ENCODE measurements at places on chromosomes 16 and 17.

- peak; percentile 78 for DNase-seq
Observed at GRCh38 chr16:3054965-3055733, 8.8 kb downstream of the MMP25 start.

DNA sequence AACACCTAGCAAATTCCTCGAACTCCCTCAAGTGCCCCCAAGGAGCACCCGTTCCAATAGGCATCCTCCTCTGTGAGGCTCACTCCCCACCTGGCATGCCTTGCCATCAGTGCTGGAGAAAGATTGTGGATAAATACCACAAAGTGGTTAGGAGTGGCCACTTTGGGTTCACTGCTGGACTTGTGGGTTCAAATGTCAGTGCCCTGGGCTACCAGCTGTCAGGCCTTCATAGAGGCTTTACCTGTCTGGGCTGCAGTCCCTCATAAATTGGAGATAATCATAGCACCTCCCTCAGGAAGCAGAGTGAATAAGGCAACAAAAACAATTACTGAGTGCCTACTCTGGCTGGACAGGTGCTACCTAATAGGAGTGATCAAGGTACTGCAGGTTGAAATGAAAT, 1.5 kb upstream of the SYT17 start:
- DNase-seq, result no peak

DNA sequence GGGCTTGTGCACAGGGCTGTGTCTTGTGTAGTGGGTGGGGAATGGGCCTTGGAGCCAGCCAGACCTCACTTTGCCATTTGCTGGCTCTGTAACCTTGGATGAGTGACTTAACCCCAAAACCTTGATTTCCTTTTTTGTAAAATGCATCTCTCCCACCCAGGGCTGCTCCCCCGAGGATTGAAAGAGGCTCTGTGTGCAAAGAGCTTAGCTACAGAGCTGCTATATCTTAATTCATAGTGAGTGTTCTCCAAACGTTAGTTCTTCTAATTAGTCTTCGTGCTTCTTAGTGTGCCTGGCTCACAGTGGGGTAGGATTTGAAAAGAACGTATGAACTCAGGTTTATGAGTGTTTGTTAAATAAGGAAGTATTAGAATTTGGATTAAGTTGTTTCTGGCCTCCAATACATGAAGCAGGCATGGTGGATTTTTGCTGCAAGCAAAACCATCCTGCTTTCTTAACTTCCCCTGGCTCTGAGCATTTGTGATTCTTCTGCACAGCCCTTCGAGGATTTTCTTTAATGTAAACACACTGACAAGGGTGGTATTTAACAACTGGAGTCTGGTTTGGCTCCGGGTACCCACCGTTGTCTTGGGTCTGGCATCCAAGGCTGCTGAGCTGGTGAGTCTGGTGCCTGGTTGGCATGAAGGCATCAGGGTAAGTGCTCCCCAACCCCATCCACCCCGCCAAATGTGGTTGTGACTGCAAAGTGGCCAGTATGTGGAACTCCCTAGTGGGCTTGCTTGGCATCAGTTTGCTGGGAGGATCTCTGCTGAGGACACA, 29.7 kb downstream of the KSR1 start:
- no peak for DNase-seq

DNA sequence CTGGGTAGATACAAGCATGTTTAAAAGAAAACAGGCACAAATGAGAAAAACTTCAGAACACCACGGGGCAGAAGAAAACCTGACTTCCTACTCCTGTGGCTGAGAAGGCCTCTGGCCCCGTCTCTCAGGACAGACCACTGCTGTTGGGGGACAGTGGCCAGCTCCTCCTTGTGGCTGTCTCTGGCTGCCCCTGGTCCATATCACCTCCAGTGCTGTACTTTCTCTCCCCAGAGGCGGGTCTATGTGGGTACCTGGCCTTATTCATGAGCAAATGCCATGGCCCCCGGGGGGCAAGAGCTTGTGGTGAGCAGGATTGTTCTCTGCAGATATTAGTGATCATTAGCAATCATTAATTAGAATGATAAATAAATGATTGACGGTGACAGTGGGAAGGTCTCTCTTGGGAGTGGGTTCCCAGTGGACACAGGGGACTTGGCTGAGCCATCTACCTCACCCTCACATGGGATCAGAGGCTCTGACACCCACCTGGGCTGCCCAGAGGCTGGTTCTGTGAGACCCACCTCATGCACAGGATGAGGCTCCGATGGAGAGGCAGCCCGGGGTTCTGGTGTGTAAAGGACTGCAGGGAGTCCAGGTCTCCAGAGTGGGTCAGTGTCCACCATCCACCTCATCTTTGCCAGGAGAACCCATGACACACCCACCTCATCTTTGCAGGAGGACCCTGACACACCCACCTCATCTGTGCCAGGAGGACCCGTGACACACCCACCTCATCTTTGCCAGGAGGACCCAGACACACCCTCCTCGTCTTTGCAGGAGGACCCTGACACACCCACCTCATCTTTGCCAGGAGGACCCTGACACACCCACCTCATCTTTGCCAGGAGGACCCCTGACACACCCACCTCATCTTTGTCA, 30.6 kb upstream of the CBFA2T3 start:
- peak; percentile 49 for DNase-seq

DNA sequence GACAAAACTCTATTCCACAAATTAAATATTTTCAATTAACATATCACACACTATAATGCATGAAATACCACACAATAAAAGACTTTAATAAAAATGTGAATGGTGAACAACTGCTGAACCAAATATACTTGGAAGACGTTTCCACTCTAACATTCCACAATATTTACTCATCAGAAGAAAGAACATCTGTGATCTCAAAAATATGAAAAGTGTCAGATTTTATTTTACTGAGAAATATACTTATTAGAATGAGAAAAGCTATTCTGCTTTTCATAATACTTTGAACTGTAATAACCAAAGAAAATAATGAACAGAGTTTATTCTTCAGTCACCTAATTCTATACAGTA, 181.8 kb upstream of the AXIN2 start:
- no peak for DNase-seq

- no peak for DNase-seq
Observed at GRCh38 chr17:50176559-50177357, 11.0 kb downstream of the SGCA start.

DNA sequence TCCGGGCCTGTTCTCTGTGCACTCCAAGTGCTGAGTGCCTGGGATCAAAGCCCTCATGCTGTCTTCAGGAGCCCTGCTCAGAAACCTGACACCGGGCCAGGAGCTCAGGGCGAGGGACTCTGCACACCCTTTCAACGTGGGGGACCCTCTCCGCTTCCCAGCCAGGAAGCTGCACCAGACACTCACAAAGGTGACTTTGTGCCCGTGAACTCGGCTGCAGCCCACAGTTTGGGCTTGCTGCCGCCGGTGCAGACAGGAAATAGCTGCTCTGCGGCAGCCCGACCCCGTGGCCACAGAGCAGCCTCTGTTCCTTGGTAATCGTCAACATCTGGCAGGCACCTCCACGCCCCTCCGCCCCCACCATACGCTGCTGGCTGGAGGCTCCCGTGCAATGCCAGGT, 93.4 kb upstream of the METRNL start:
- peak; percentile 88 for DNase-seq

- DNase-seq, result no peak
Observed at GRCh38 chr17:49552070-49552751, 23.5 kb upstream of the NXPH3 start.

DNA sequence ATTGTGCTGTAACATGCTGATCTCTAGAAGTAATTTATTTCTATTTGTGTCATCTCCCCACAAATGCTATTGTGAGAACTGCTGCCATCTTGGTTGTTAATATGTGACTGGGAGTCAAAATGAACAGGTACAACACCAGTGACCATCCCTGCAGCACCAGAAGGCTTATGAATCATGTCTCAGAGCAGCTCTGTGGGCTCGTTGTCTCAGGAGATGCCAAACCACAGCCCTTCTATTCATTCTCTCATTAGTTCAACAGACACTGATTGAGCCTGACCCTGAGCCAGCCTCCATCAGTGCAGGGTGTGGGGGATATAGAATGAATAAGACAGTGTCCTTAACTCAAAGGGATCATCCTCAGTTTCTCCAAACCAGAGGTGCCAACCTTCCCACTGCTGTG, 92.5 kb downstream of the UTP18 start:
- DNase-seq, result no peak

GRCh38 chr17:39752241-39752881, 14.6 kb downstream of the GRB7 start:
- DNase-seq, result no peak

All from hematopoietic multipotent progenitor cell treated with erythropoietin and hydrocortisone succinate and interleukin-3 and kit ligand, for 4 days (in vitro differentiated cells).